ENCODE measurements at places on chromosomes 12 and 14.

DNA sequence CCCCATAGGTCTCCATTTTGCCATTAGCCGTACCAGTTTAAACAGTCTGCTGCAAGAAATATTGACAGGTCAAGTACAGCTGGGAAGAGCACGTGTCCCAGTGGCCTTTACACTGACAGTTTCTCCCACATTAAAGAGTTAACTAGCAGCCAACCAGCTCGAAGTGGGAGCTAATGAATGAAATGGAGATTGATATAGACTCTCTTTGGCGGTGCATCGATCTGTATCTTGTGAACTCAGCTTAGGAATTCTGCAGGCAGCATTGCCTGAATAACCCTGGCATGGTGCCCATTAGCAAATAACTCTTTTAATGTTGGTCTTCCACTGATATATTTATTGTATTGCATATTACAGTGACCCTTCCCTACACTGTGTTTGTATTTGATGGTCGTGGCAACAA, 319.4 kb downstream of the EGLN3 start:
- no peak for DNase-seq

GRCh38 chr14:102096569-102097188, 9.8 kb upstream of the HSP90AA1 start:
- DNase-seq = peak; percentile 64

- DNase-seq = no peak
Observed at GRCh38 chr12:93737457-93738198, 60.5 kb downstream of the CRADD start.

GRCh38 chr12:112107306-112108201, 1.0 kb downstream of the NAA25 start:
- no peak for DNase-seq

DNA sequence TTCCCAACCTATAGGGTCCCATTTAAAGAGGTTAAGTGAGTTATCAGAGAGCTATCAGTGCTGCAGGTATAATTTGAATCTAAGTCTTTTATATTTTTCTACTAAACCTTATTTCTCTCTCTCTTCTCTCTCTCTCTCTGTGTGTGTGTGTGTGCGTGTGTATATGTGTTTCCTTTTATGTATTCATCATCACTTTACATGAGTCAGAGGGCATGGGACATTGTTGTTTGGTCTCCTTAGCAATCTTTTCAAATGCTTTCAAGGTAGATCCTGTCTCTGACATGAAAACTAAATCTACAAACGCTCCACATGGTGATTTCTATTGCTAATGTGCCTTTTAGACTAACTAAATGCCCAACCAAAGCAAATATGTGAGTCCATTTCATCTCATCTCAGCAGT, 459.7 kb downstream of the BTG1 start:
- no peak for DNase-seq

DNA sequence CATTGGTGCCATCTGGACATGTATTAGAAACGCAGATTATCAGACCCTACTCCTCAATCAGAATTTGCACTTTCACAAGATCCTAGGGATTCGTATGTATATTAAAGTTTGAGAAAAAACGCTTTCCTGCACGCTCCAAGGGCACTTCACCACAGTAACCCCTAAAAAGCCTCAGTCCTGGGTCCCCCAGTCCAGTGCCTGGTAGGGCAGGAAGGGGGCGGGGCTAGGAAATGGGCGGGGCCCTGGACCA, 369 bp downstream of the DEPDC4 start:
- DNase-seq = peak; percentile 83
